ENCODE measurements at places on chromosomes 1 and 21.

DNA sequence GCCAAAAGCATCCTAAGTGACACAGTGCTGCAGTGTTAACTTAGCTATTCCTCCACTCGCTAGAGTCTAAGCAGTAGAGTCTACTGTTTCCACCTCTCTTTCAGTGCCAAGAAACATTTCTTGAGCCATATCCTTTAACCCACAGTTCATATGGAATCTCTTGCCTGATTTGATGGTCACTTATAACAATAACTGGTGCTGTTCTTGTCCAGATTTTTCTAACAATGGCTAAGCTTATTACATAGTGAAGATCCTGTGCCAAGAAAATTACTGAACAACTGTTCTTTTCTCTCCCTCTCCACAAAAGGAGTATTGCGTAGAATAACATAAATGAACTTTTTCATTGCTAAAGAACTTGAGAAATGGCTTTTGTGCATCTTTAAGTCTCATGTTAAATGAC is 121.3 kb downstream of the CDC7 start:
- no peak for DNase-seq

DNA sequence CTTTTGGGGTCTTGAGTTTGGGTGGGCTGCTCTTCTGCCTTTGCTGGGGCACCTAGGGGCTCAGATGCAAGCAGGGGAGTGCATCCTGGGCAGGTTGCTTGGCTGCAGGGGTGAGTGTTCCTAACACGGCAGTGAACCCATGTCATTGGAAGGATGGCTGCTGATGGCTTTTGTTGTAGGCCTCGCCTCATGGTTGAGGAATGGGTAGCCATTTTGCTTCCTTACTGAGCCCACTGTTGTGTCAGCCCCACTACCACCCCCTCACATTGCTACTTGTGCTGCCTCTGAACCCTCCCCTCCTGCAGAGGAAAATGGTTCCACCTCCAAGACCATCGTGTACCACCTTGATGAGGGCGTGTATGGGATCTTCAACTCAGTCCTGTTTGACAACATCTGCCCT is 16.8 kb downstream of the AZIN2 start:
- no peak for DNase-seq

DNA sequence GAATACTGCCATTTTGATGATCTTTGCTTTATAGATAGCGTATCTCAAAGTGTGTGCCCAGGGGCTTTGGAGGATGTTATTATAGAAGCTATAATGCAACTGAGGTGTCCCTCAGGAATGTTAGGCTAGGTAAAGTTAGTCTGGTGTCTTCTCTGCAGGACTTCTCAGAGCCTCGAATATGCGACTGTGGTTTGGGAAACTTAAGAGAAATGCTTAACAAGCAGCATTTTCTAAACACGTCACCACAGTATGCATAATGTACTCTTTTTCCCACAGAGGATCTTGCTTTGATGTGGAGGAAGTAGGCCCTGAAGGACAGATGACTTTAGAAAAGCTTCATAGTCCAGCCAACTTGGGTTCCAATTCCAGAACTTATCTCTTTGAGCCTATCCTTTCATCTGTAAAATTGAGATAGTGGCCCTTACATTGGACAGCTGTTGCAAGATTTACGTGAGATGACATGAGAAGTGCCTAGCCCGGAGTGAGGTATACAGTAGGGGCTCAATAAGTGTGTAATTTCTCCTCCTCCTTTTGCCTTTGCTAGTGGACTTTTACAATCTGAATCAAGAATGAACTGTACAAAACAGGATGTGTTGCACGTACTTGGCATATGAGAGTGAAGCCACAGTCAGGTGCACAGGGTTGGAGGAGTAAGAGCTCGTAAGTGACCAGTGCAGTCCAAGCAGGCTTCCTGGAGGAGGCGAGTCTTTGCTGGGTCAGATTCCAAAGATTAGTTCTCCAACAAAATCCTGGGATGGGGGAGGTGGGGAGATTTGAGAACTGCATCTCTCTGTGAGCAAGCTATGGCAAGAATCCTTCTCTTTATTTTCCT is 29.7 kb upstream of the TRABD2B start:
- DNase-seq: no peak

DNA sequence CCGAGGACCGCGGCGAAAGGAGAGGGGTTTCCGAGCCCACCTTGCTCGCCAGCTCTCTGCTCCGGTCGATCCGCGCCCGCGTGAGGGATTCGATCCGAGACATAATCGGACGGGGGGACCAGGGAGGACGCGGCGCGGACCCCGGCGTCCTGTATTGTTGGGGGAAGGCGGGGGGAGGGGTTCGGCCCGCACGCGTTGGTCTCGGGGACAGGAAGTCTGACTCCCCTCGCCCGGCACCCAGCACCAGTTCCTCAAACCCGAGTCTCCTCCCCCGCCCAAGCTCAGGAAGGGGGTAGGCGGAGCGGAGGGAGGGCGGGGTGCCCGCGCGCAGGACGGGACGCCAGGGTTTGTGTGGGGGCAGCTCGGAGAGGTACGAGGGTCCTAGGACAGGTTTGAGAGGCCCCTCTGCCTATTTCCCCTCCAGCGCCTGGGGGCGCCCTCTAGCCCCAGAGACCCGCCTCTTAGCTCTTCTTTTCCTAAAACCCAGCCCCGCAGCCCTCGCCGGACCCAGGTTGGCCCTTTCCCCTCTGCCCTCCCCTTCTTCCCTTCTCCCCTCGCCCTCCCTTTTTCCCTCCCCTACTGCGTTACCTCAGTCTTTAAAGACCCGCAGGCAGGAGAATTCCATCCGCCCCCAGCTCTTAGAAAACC is at the start of gene ARHGEF2:
Gene ARHGEF2 (minus strand): TSS at position 223 of the 648 bp plus-strand sequence. CDS start 120 bp downstream, at position 103.
- DNase-seq: peak; percentile 95

GRCh38 chr21:45378258-45378966 is 26.6 kb upstream of the COL18A1 start:
- DNase-seq: peak; percentile 93

- DNase-seq: no peak
Measured at GRCh38 chr1:75502776-75503175, 108.1 kb downstream of the SLC44A5 start.

DNA sequence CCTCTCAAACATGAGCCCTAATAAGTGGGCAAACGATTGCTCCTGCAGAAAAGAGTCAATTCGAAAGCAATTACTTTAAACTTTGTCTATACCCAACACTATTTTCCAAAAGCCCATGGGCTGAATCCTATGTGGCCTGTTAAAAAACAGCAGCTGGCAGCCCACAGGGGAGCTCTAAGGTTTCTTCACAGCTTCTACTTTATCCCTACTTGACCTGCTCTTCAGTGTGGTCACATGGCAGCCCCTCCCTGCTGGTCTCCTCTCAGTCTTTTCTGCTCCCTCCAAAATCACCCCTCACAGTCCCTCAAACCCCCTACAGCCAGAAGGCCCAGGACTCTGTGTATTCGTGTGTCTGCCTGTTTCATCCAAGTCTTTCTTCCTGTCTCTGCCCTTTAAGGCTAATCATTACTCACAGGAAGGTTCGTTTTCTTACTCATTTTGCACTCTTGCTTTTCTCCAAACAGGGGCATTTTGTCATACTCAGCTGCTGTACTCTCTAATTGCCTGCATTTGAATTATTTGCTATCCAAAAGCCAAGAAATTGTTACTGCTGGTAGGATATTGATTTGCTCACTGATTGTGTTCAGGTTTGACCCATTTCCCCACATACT is 62.4 kb upstream of the FAM3B start:
- DNase-seq: no peak

DNA sequence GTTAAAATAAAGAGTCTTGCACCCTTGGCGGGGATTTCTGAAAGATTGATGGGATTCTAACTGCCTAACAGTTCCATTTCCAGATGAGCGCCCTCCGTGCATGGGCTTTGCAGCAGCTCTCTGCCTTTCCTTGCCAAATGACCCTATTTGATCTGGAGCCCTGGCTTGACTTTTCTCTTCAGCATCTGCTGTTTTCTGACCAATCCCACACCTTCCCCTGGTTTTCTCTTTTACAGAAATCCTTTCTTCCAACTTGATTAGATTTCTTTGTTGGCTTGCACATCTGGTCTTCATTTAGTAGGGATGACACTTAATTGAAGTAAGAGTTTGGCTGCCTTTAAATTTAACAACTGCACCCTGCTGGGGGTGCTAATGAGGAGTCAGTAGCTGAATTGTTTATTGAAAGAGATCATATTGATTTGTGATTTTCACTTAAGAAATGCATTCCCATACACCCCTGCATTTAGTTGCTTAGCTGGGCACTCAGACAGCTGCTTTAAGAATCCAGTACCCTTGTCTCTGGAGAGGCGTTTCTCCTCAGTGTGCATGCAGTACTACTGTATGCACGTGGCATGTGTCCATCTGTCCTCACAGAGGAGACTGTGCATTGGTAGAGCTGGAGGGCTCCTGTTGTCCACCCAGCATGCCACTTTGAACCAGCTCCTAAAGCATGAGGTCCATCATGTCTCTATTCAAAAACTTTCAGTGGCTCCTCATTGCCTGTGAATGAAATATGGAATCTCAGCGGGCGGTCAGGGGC is 99.7 kb downstream of the NOS1AP start:
- DNase-seq: peak; percentile 70

- DNase-seq: no peak
Measured at GRCh38 chr1:167332503-167332902, 111.8 kb downstream of the POU2F1 start.

DNA sequence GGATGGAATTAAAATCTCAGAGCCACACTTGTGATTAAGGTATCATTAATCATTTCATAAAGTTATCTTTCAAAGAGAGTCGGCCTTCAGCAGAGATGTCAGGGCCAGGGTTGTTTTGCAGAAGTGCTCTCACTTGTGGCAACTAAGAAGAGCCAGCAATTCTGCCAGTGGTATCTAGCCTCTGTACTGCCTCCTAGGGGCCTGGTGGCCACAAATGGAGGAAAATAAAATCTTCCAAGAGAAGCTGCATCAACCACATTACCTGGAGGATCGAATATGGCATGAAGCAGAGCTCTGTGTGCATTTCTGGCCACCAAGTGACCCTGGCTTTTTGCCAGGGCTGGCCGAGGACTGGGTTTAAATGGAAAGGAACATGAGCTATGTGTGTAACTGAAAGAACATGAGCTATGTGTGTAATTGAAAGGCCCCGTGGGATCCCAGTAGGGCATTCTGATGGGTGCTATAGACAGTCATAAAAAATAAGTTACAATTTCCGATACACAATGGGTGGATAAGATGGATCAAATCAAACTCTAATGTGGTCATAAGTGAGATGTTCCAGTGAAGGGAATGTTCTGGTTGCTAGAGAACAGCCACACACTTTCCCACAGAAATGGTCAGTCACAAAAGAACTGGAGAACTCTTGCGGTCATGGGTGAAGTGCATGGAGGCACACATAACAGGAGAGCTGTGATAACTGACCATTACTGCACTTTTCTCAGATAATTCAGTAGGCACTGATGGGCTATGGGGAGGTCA is 335.8 kb downstream of the CAMTA1 start:
- DNase-seq: no peak

DNA sequence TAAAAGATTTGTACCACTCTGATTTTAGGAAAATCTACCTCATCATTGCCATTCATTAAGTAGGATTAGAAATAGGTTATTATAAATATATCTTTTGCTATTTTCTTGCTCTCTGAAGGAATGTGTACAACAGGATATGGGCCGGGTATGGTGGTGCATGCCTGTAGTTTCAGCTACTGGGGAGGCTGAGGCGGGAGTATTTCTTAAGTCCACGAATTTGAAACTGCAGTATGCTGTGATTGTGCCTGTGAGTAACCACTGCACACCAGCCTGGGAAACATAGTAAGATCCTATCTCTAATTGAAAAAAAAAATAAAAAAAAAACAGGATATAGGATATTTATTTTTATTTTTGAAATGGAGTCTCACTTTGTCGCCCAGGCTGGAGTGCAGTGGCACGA is 50.0 kb downstream of the CLIC4 start:
- no peak for DNase-seq

GRCh38 chr1:19372136-19372514 is 60.0 kb downstream of the SLC66A1 start:
- no peak for DNase-seq

GRCh38 chr1:234368320-234369032 is 4.8 kb upstream of the COA6 start:
- DNase-seq: no peak

- DNase-seq: no peak
Measured at GRCh38 chr1:177880339-177880891, 89.4 kb downstream of the SEC16B start.

DNA sequence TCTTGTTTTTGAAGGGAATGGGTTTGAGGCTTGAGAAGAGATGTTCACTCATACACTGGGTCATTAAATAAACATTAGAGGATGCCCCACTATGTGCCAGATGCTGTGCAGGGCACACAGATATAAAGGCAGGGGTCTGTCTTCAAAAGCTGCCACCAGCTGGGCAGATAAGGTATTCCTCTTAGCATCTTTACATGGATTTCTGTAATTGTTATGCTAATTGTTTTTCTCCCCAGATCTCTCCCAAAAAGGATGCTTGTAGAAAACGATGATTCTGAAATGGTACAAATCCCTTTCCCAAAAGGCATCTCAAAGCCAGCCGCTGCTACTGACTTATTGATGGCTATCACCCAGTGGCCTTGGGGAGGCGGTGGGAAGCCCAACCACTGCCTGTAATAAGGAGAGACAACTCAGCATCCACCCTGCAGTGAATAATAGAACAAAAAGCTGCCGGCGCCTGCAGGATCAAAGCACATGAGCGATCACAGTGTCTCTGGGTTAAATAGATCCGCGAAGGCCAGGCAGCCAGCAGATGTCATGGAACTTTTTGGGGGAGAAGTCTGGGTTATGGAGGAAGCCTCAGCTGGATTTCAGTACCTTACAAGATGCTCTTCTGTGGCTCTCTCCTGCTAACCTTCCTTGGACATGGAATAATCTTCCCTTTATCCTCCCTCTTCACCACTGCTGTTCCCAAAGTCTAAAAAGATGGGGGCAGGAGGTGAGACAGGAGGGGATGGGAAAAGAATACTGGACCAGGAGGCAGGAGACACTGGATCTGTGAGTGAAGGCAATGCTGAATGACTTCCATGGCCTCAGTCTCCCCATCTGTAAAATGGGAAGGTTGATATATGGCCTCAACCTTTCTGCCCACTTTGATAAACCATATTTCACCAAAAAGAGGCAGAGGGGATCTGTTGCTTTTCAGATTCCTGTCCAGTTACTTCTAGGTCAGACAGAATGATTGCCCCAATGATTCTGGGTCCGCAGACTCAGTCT is 54.8 kb upstream of the CD34 start:
- DNase-seq: peak; percentile 70

- no peak for DNase-seq
Measured at GRCh38 chr1:3208819-3209200, 139.8 kb downstream of the PRDM16 start.

GRCh38 chr1:18540136-18540765 is 59.5 kb downstream of the KLHDC7A start:
- DNase-seq: no peak
